Fibroblast of lung (primary cell): ENCODE measurements at places on chromosomes 13 and 19. TPM values are rescaled to one million over a fixed set of nuclear protein-coding genes. Genes with fewer than 3 reads are reported as not detected.

The SPRED3 gene
- 2.0 and 4.8 TPM in 2 replicates for polyA plus RNA-seq

DNA sequence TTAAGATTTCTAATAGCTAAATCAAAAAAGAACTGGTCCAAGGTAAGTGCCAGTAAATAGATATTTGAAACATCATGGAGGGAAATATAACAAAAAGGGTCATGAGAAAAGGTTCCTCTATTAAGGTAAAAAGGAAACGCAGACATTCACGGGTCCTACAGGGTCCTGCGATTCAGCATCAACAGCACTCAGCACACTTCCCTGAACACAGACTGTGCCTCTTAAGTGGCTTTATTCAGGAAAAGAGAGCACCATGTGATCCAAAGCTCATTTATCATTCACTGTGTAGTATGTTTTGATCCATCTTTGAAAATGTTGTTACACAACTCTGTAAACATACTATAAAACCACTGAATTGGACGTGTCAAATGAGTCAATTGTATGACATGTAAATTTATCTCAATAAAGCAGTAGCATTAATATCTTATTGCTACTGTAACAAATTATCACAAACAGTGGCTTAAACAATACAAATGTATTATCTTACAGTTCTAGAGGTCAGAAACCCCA lies 33.7 kb downstream of the CRYL1 start:
- H3K4me1 ChIP-seq: no peaks in the 10 kb centered on the region
- H3K27ac ChIP-seq: no peak overlapping the region
- DNase-seq: no peak
- H3K4me3 ChIP-seq: no peak overlapping the region

The CHERP gene
- 2.4 and 5.2 TPM in 2 replicates for polyA plus RNA-seq

The SLC10A2 gene
- polyA plus RNA-seq: not detected in 2 replicates

The ZNF667 gene
- 1.3 and 2.0 TPM in 2 replicates for polyA plus RNA-seq

DNA sequence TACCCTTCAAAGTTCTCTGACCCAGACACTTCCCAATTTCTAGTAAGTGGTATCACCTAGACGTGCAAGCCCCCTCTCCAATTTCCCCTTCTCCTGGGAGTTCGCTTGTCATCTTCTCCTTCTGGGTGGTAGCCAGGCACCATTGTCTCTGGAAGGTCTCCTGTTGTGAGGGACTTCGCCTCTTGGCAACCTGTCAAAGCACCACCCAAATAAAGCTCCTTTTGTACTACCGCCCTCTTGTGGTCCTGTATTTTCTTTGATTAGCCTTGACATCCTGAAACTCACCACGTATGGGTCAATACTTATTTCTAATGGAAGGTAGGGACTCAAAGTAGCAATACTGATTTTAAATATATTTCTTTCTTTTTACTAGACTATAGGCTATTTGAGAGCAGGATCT lies 8.2 kb downstream of the GPC5 start:
- H3K36me3 ChIP-seq: no peaks in the 10 kb centered on the region
- no peak overlapping the region for H3K27ac ChIP-seq
- peak; percentile 39 for DNase-seq
- H3K4me1 ChIP-seq: no peaks in the 10 kb centered on the region
- no peaks in the 10 kb centered on the region for H3K27me3 ChIP-seq
- H3K4me3 ChIP-seq: no peak overlapping the region

DNA sequence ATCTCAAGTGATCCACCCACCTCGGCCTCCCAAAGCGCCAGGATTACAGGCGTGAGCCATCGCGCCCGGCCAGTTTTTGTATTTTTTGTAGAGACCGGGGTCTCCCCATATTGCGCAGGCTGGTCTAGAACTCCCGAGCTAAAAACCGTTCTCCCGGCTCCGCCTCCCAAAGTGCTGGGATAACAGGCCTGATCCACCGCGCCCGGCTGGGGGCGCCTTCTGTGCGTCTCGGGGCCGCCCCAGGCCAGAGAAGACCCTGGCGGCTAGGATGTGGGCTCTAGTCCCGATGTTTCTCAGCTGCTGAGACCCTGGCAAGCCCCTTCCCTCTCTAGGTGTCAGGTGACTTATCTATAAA lies 3.6 kb downstream of the ARHGAP45 start:
- no peak overlapping the region for H3K27ac ChIP-seq
- DNase-seq: no peak
- H3K4me3 ChIP-seq: no peak overlapping the region
- H3K36me3 ChIP-seq: no peaks in the 10 kb centered on the region

- H3K36me3 ChIP-seq: no peaks in the 10 kb centered on the region
- H3K27ac ChIP-seq: no peak overlapping the region
- DNase-seq: peak; percentile 57
- H3K4me1 ChIP-seq: no peaks in the 10 kb centered on the region
- no peaks in the 10 kb centered on the region for H3K27me3 ChIP-seq
These were observed 15.2 kb upstream of the SUPT20H start for GRCh38 chr13:37074703-37075102.

- H3K4me3 ChIP-seq: no peak overlapping the region
- H3K36me3 ChIP-seq: peaks cover 6% of the 10 kb centered on the region
- H3K27ac ChIP-seq: no peak overlapping the region
- peak; percentile 23 for DNase-seq
These were observed 23.2 kb downstream of the ANKRD27 start for GRCh38 chr19:32651729-32652140.

The ZNF69 gene
- 1.7 and 2.2 TPM in 2 replicates for polyA plus RNA-seq

- H3K4me3 ChIP-seq: no peak overlapping the region
- no peaks in the 10 kb centered on the region for H3K36me3 ChIP-seq
- peak; percentile 18 for DNase-seq
- peaks cover 6% of the 10 kb centered on the region for H3K27me3 ChIP-seq
- H3K4me1 ChIP-seq: no peaks in the 10 kb centered on the region
These were observed 96.7 kb downstream of the RNASEH2B start for GRCh38 chr13:51006067-51006845.

DNA sequence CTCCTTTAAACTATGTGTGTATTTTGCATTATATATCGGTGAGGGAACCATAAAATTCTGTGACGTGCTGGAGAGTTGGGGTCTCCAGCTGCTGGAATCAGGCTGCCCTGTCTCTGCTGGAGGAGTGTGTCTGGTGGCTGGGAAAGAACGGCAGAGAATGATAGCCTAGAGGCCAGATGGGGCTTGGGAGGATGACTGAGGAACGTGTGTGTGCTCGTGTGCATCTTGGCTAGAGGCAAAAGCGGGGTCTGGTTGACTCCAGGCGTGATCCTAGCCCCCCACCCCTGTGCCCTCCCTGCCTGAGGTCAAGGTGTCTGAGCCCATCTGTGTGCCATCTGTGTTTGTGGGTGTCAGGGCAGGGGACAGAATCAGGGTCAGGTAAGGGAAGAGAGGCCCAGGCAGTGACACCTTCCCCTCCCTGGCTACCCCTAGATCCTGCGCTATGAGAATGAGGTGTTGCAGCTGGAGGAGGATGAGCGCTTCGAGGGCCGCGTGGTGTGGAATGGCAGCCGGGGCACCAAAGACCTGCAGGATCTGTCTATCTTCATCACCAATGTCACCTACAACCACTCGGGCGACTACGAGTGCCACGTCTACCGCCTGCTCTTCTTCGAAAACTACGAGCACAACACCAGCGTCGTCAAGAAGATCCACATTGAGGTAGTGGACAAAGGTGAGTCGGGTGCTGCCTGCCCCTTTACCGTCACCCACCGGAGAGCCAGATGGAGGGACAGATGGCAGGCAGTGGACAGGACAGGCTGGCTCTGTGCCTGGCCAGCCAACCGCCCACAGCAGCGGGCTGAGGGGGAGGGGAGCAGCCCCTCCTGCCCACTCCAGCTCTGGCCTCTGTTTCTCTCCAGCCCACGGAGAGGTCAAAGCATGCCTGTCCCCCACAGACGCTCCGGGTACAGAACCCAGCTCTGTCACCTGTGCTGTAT lies 3.1 kb downstream of the SCN1B start:
- H3K27me3 ChIP-seq: no peaks in the 10 kb centered on the region
- H3K4me1 ChIP-seq: peaks cover 3% of the 10 kb centered on the region
- no peak for DNase-seq
- peaks cover 5% of the 10 kb centered on the region for H3K36me3 ChIP-seq
- H3K27ac ChIP-seq: no peak overlapping the region

DNA sequence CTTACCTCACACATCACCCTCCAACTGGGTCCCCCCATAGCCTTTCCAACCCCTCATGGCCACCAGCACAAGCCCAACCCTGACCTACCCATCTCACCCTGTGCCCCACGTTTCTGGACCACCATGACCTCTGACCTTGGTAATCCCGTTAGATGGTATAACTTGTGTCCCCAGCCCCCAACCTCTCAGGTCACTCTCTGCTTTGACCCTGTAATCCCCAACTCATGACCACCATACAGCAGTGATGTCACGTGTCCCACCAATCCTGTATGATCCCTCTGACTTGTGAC lies 8.5 kb downstream of the KLC3 start:
- no peak overlapping the region for H3K27ac ChIP-seq
- peaks cover 17% of the 10 kb centered on the region for H3K36me3 ChIP-seq
- H3K4me1 ChIP-seq: no peaks in the 10 kb centered on the region
- H3K27me3 ChIP-seq: no peaks in the 10 kb centered on the region
- H3K4me3 ChIP-seq: no peak overlapping the region

- H3K27me3 ChIP-seq: peaks cover 4% of the 10 kb centered on the region
- no peak overlapping the region for H3K4me3 ChIP-seq
- H3K36me3 ChIP-seq: no peaks in the 10 kb centered on the region
- H3K27ac ChIP-seq: no peak overlapping the region
- DNase-seq: no peak
- no peaks in the 10 kb centered on the region for H3K4me1 ChIP-seq
These were observed 75.3 kb upstream of the SCEL start for GRCh38 chr13:77460195-77460594.

GRCh38 chr13:50951366-50951765 lies 41.8 kb downstream of the RNASEH2B start:
- H3K27me3 ChIP-seq: no peaks in the 10 kb centered on the region
- H3K4me1 ChIP-seq: no peaks in the 10 kb centered on the region
- no peaks in the 10 kb centered on the region for H3K36me3 ChIP-seq
- no peak overlapping the region for H3K27ac ChIP-seq

The IFNL1 gene
- polyA plus RNA-seq: not detected in 2 replicates

DNA sequence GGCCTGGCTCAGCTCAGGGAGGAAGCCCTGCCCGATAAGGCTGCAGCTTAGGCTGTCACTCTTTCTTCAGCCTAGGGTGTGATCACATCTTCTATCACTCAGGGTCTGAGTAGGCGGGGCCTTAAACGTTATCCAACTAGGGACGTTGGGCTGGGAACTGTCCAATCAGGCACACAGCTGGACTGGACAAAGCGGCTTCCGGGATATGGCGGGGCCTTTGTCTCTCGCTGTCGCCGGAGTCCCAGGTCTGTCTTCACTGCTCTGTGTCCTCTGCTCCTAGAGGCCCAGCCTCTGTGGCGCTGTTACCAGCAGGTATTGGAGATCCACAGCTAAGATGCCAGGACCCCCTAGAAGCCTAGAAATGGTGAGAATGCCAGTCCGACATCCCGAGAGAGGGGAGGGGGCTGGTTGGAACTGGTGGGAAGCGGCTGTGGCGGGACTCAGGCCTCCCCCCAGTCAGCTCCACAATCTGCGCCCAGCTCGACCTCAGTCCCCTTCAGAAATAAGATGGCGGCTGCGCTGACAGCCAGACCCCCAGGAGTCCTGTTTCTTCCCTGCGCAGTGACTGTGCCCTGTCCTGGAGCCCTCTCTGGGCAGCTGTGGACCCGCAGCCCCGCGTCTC lies at the start of gene ZNF254:
TSS of gene ZNF254 (plus strand) at position 214 of the 622 bp plus-strand sequence. CDS start at position 335, 121 bp downstream.
- peak within 1 kb of the TSS; percentile 94 for H3K4me3 ChIP-seq
- H3K27ac ChIP-seq: peak within 1 kb of the TSS; percentile 99
- DNase-seq: peak; percentile 96
- H3K36me3 ChIP-seq: no peaks in the 10 kb centered on the region
- H3K27me3 ChIP-seq: no peaks in the 10 kb centered on the region
- H3K4me1 ChIP-seq: no peaks in the 10 kb centered on the region

DNA sequence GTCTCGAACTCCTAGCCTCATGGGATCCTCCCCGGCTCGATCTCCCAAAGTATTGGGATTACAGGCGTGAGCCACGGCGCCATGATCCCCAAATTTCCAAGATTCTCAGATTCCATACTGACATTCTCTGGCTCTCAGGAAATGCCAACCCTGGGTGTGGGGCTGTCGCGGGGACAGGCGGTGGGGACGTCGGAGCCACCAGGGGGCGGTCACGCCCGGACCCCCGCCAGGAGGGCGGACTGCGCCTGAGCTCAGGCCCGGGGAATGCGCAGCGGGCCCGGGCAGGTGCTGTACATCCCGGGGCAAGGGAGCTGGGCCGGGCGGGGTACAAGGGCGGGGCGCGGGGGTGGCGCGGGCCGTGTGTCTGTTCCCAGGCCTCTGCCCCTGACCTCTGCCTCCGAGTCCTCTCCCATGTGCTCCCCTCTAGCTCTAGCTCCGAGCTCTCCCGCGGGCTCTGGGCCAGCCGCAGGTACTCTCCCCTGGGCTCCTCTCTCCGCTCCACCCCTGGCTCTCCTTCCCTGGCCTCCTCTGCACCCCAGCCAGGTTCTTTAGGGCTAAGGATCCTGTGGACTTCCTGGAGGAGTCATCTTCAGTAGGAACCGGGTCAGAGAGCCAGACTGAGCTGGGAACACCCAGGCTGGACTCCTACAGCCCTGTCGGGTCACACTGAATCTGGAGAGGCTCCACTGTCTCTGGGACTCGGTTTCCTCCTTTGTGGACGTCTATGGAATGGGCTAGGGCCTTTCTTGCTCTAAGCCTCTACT lies 2.4 kb downstream of the PPP1R13L start:
- H3K27ac ChIP-seq: no peak overlapping the region
- no peak for DNase-seq
- no peaks in the 10 kb centered on the region for H3K27me3 ChIP-seq
- no peaks in the 10 kb centered on the region for H3K36me3 ChIP-seq
- H3K4me3 ChIP-seq: no peak overlapping the region
- peaks cover 8% of the 10 kb centered on the region for H3K4me1 ChIP-seq

DNA sequence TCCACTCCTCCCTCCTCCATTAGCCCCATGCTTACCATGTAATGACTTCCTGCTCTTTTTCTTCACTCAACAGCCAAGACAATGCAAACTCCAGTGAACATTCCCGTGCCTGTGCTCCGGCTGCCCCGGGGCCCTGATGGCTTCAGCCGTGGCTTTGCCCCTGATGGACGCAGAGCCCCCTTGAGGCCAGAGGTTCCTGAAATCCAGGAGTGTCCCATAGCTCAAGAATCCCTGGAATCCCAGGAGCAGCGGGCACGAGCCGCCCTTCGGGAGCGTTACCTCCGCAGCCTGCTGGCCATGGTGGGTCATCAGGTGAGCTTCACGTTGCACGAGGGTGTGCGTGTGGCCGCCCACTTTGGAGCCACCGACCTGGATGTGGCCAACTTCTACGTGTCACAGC lies 2.9 kb upstream of the PPP1R37 start:
- H3K36me3 ChIP-seq: peaks cover 9% of the 10 kb centered on the region
- H3K4me1 ChIP-seq: peaks cover 20% of the 10 kb centered on the region
- no peak for DNase-seq
- H3K27me3 ChIP-seq: no peaks in the 10 kb centered on the region
- H3K27ac ChIP-seq: no peak overlapping the region
- no peak overlapping the region for H3K4me3 ChIP-seq

The FGF9 gene
- polyA plus RNA-seq: 0.06 and 0.07 TPM in 2 replicates
